ENCODE measurements at places on chromosomes 13 and 19.

DNA sequence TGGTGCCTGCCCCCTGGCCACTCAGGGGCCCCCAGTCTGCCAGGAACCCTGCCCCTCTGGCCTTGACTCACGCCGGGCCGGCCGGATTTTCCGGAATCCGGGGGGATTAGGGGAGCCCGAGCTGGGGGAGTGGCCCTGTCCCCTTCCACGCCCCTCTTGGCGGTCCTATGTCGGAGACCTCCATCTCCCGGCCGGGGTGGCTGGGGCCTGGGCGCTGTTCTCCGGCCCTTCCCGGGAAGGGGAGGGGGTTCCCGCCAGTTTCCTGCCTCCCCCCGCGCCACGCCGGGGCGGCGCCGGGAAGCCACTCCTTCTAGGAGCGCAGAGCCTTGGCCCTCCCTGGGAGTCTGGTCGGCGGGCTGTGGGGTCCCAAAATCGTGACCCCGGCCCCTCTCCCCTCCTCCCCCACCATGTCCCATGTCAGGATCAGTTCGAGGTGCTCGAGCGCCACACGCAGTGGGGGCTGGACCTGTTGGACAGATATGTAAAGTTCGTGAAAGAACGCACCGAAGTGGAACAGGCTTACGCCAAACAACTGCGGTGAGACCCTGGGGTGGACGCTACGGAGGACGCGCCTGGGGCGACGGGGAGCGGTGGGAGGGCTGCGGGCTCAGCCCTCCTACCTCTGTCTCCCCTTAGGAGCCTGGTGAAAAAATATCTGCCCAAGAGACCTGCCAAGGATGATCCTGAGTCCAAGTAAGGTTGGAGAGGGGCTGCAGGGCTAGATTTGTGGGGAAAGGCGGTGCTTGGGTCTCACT is 1.3 kb downstream of the TRIP10 start:
- DNase-seq, result no peak

DNA sequence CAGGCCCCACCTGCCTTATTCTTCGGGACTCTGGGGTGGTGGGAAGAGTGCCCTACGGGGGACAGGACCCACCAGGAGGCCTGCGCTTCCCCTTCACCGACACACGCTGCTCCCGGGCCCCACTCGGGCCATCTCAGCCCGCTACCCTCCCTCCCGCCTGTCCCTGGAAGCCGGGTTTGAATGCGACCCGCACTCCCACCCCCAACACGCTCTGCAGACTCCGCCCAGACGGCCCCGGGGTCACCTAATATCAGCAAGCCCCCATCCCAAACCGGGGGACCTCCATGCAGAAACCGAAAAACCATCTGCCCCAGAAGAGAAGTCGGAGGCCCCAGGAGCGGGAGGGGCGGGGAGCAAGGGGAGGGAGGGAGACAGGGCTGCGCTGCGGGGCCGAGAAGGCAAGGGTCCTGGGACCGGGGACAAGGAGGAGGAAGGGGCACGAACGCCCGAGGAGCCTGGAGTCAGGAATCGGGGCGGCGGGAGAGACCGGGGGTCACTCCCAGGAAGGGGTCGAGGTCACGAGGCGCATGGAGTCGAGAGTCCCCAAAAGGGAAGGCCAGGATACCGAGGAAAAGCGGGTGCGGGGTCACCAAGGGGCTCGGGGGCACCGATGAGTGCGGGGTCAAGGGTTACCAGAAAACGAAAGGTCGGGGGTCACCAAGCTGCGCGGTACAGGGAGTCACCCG is 766 bp downstream of the SBNO2 start:
- DNase-seq, result no peak

DNA sequence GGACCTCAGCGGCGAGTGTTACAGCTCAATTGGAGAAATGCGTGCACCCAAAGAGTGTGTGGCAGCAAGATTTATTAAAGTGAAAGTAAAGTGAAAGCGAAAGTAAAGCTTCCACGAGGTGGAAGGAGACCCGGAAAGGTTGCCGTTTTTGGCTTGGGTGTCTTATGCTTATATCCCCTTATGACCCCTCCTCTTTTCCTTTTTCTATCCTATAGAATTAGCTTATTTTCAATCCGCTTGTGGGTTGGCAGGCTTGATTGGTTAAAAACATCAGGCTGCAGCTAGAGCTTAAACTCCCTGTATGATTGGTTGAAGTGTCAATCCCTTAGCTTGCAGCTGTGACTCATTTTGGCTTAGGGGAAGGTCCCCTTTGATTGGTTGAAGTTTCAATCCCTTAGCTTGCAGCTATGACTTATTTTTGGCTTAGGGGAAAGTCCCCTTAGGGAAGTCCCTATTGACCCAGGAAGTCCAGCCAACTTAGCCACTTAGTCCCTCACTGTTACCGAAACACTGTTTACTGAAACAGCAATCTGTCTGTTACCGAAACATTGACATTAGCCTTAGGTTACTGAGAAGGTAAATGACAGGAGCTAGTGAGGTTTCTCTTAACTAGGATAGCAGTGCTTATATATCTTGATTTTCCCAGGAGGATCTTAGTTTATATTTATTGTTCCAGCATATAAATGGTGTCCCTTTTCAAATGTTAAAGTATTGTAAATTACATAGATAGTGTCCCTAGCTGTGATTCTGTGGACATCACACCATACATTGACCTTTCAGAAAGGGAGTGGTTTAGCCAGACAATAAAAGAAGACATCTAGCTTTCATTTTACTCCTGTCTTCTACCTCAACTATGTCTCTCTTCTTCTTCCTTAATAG is 575.8 kb downstream of the DACH1 start:
- DNase-seq, result no peak

GRCh38 chr13:22211876-22212275 is 541.0 kb downstream of the FGF9 start:
- no peak for DNase-seq

- no peak for DNase-seq
Observed at GRCh38 chr19:33385956-33386355, 12.4 kb downstream of the CEBPG start.

DNA sequence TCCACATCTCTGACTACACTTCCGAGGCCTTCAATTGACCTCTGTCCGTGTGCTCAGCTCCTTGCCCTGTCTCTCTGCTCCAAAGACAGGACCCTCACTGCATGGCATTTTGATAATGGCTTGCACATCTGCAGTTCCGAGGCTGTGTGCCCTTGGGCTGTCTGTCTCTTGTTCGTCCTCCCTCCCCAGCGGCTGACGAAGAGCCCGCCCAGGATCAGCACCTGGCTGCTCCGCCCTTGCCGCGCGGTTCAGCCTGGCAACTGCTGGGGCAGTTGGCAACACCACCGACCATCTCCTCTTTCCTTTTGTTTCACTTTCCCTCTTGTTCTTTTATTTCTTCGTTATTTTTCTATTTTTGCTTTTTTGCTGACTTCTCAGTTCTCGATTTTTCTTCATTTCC is 270.4 kb downstream of the TEX29 start:
- DNase-seq, result no peak

DNA sequence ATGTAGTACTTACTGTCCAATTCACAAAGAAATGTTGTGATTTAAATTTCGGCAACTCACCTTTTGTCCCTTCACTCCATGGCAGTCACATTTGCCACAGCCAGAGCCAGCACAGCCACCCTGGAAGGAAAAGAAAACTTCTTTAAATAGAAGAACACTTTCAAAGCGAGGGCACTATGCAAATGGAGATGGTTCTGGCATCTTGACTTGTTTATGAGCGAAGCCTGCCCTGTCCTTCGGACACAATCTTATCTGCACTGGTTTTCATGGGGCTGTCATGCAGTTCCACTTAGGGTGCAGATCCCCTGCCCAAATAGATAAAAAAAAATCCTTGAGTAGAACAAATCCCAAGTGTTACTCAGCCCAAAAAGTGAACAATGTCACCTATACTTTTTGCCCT is 64.3 kb downstream of the COL4A1 start:
- DNase-seq, result no peak

GRCh38 chr19:8682472-8682871 is 16.1 kb downstream of the ACTL9 start:
- DNase-seq, result no peak

- DNase-seq, result no peak
Observed at GRCh38 chr13:107865318-107865575, 350.1 kb downstream of the LIG4 start.

- peak; percentile 64 for DNase-seq
Observed at GRCh38 chr19:38917516-38917915, 5.5 kb upstream of the CCER2 start.
